ENCODE measurements at places on chromosomes 4 and X.
A peak's percentile ranks its signal among the peaks of the same experiment; 100 is the strongest.

DNA sequence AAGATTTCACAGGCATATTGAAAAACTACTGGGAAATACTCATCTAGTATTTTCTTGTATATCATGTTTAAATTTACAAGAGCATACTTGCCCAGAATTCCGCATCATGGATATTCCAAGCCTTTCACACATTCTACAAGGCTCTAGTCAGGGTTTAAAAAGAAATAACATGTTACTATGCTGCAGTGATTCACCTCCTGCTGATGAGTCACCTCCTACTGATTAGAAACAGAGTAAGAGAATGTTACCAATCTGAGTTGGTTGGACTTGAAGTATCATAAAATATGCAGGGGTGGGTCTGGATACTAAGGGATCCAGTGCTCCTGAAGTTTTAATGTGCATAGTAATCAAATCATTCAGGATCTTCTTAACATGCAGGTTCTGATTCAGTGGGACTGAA lies 192.0 kb upstream of the ANK2 start:
- DNase-seq: no peak

DNA sequence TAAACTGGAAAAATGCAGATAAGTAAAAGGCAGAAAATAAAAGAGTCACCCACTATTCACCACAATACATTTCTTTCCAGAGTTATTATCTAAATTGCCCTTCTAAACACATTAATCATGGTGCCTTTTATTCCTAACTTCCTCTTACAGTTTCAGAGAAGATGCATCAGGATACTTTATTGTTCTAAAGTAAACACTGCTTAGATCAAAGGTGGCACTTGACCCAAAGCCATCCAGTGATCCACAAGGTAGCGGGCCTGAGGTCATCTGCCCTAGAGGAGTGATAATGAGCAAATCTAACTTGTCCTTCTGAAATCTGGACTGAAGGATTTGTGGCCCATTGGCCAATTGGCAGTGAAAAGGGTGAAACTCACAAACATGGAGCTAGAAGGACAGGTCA lies 12.0 kb upstream of the TMEM154 start:
- no peak for DNase-seq

- peak; percentile 33 for DNase-seq
Observed at GRCh38 chrX:16870862-16871815, 977 bp upstream of the RBBP7 start.

- DNase-seq: no peak
Observed at GRCh38 chr4:95594013-95594412, 45.2 kb upstream of the UNC5C start.

DNA sequence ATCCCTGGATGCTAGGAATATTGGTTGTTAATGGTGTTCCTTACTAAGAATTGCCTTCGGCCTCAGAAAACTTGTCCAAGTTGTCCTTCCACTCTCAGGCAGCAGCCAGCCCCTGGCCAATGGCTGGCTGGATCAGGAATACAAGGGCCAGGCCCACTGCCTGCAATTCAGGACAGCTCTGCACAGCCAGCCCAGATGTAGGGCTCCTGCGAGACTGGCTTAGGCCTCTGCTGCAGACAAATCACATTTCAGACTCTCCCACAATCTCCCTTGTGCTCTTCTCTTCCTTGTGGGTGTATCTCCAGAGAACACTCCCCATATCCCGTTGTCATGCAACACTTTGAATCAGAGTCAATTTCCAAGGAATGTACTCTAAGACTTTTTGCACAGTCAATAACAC lies 747.6 kb upstream of the FTHL17 start:
- no peak for DNase-seq

GRCh38 chr4:1416948-1417260 lies 10.7 kb upstream of the NKX1-1 start:
- DNase-seq: no peak

All from right hindlimb (tissue), 1 donor.